Mammary epithelial cell (primary cell): ENCODE measurements at places on chromosomes 7 and 10. TPM values are rescaled to one million over a fixed set of nuclear protein-coding genes. Genes with fewer than 3 reads are reported as not detected.
A peak's percentile ranks its signal among the peaks of the same experiment; 100 is the strongest.

SAMD9L gene
- 2.1 and 4.2 TPM in 2 replicates for total RNA-seq

CHAT gene
- total RNA-seq, result not detected

TBX20 gene
- not detected for total RNA-seq

ST8SIA6 gene
- not detected in 2 replicates for total RNA-seq

C10orf143 gene
- total RNA-seq, result 2.4 and 4.5 TPM in 2 replicates

DNA sequence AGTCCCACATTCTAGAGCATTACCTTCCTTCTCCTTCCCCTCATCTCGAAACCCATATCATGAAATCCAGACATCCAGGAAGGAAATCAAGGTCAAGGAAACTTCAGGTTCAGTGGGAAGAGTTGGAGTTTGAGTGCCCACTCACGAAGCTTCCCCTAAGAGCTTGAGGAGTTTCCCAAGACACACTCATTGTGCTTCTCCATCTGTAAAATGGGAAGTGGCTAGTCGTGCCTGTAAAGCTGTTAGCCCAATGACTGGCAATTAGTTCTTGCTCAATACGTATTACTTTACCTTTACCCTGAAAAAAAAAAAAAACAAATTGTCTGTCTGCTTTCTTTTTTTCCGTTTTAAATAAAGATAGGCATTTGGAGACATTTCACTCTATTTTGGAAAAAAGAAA lies 42.3 kb downstream of the GPAM start:
- DNase-seq, result no peak

LMOD2 gene
- not detected in 2 replicates for total RNA-seq

NME8 gene
- not detected for total RNA-seq

LFNG gene
- total RNA-seq, result 6.6 and 29.7 TPM in 2 replicates

DNA sequence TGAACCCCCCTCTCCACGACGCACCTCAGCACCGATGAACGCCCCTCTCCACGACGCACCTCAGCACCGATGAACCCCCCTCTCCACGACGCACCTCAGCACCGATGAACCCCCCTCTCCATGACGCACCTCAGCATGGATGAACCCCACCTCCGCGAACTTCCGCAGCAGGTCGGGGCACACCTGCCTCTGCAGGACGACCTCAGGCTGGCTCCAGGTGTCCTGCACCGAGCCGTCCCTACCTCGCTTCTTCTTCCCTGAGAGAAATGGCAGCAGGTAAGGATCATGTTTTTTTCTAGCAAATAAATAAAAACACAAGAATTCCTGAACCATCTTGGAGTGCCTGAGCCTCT lies 24.1 kb downstream of the CFAP46 start:
- DNase-seq, result no peak

CDK1 gene
- 22.0 and 49.3 TPM in 2 replicates for total RNA-seq

CLRN3 gene
- not detected in 2 replicates for total RNA-seq

GRCh38 chr7:5349005-5349380 lies 66.2 kb downstream of the SLC29A4 start:
- no peak for DNase-seq

EPO gene
- not detected for total RNA-seq

GPR146 gene
- 0.61 TPM in 1 of 2 replicates, not detected in the other for total RNA-seq

GRCh38 chr7:158731761-158732160 lies 27.2 kb upstream of the NCAPG2 start:
- DNase-seq, result no peak

DNA sequence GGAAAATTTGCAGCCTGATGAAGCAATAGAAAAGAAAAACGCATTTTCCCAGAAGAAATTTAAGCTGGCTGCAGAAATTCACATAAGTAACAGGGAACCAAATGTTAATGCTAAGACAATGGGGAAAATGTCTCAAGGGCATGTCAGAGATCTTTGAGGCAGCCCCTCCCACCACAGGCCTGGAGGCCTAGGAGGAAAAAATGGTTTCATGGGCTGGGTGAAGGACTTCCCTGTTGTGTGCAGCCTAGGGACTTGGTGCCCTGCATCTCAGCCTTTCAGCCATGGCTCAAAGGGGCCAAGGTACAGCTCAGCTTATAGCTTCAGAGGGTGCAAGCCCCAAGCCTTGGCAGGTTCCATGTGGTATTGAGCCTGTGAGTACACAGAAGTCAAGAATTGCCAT lies 476.1 kb upstream of the DPP6 start:
- no peak for DNase-seq

RET gene
- 0.17 TPM for total RNA-seq

ZNF804B gene
- not detected in 2 replicates for total RNA-seq

- peak; percentile 66 for DNase-seq
Measured at GRCh38 chr10:124653811-124654651, 90.1 kb downstream of the FAM53B start.

GRCh38 chr10:72316386-72316700 lies 38.4 kb downstream of the DNAJB12 start:
- no peak for DNase-seq

- no peak for DNase-seq
Measured at GRCh38 chr10:95501203-95502094, 59.7 kb downstream of the SORBS1 start.

GRCh38 chr7:129163875-129164544 lies 19.5 kb downstream of the TSPAN33 start:
- peak; percentile 21 for DNase-seq

DNA sequence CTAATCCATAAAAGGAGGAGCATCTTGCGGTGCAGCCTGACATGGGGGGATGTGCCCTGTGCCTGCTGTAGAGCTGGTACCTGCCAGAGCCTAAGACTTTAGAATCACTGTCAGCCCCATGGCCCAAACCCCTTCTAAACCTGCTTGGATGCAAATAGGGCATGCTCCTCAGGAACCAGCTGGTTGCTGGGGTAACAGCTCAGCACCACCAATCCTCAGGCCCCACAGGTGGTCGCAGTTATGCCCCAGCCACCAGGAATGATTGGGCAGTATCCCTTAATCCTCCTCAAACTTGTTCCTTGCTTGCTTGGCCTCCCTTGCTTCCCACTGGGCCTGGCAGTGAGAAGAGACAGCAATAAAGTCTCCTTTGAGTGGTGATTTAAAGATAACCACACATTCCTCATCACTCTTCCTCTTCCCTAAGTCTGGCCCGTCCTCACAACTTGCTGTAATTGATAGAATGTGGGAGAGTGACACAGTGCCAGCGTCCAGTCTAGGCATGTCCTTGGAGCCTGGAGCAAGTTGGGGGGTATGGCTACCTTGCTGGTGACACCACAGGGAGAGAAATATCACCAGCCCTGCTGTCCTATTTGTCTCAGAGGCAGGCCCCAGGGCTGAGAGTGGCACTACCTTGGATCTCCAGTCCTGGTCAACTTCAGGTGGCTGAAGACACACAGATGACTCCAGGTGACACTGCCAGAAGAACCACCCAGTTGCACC lies 43.0 kb downstream of the VSTM4 start:
- no peak for DNase-seq

ADARB2 gene
- not detected for total RNA-seq

- DNase-seq, result no peak
Measured at GRCh38 chr10:133117688-133118071, 30.0 kb downstream of the ADGRA1 start.

DNA sequence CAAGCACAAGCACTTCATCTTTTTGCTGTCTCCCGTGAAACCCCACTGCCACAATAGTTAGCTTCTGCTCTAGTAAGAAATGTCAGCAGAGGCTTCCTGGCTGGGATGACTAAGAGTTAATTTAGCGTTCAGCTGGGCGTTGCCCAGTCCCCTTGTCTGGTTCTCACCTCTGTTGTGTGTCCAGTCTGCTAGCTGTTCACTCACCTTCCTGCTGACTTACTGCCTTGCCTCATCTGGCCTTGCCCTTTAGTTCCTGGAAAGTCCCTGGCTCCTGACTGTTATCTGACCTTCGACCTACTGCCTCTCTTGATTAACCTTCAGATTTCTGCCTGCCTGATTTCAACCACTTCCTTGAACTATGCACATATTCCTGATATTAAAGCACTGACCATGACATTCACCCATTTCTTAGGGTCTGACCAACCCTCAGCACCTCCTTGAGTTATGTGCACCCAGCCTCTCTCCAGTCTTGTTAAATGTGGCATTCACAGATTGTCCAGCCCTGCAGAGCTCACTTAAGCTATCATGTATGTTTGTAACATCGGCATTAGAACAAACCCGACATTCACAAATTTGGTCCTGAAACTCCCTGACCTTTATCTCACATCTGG lies 30.3 kb downstream of the C7orf33 start:
- DNase-seq, result peak; percentile 31

SLC25A40 gene
- total RNA-seq, result 9.5 TPM

GRCh38 chr7:108204281-108204796 lies 74.2 kb upstream of the LAMB4 start:
- no peak for DNase-seq

GRCh38 chr7:32502728-32503127 lies 7.4 kb downstream of the AVL9 start:
- no peak for DNase-seq

DNA sequence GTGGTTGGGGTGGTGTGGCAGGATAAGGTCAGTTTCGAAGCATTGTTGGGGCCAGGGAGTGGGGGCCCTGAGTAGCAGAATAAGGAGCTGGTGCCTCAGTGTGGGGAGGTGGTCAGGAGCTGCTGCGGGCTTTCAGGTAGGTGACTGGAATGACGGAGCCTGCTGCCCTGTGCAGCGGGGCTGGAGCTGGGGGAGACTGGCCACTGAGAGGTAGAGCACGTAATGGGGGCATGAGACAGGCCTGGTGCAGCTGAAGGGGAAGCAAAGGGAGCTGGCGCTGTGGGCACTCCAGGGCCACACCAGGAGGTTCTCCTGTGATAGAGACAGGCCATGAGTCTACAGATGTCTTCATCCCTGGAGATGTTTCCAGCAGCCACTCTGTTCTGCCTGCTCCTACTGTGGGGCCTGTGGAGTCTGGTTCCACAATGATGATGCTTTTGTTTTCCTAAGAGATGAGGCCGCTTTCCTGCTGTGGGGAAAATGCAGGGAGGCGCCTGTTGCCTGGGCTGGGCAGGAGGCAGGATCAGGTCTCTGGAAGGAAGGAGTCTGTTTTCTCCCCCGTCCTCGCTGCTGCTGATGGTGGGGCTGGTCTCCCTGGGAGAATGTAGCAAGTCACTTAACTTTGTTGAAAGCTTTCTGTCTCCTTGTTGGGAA lies 31.1 kb downstream of the NUB1 start:
- DNase-seq, result no peak

PRPS1L1 gene
- not detected for total RNA-seq
